ENCODE measurements at places on chromosomes 13 and 19. TPM values are rescaled to one million over a fixed set of nuclear protein-coding genes. Genes with fewer than 3 reads are reported as not detected.

The PRR20D gene
- not detected for total RNA-seq

The CEP89 gene
- total RNA-seq: 40.5 TPM

The PSG3 gene
- total RNA-seq: not detected

The APOE gene
- 9.7 TPM for total RNA-seq

The ZNF724 gene
- total RNA-seq: 0.26 TPM

The FOXA3 gene
- 0.93 TPM for total RNA-seq
